ENCODE measurements at places on chromosomes 12 and 14.

DNA sequence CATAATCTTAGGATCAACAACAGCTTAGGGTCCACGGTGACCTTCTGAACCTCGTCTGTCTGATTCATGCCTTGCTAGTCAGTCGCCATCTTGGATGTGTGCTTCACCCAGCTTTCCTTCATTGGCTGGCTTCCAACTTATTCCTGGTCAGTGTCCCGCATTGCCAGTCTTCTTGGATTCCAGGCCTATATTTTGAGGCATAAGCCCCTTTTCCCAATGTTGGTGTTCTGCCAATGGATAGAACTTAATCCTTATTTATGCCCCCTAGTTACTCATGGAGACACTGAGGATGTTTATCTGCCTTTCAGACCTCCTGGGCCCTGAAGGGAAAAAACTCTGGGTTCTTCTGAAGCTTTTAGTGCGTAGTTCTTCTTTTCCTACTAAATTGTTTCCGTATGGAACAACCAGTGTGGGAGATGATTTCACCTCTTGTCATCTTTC lies 5.8 kb downstream of the JDP2 start:
- DNase-seq: no peak

- no peak for DNase-seq
Observed at GRCh38 chr12:105444653-105445102, 114.2 kb downstream of the C12orf75 start.

GRCh38 chr14:99351166-99352007 lies 79.4 kb upstream of the BCL11B start:
- DNase-seq: no peak

GRCh38 chr12:42812871-42813270 lies 223.3 kb upstream of the PRICKLE1 start:
- DNase-seq: no peak

GRCh38 chr14:55580470-55581341 lies 699 bp downstream of the KTN1 start:
- DNase-seq: no peak

- DNase-seq: no peak
Observed at GRCh38 chr14:97641827-97642226, 844.6 kb downstream of the VRK1 start.

DNA sequence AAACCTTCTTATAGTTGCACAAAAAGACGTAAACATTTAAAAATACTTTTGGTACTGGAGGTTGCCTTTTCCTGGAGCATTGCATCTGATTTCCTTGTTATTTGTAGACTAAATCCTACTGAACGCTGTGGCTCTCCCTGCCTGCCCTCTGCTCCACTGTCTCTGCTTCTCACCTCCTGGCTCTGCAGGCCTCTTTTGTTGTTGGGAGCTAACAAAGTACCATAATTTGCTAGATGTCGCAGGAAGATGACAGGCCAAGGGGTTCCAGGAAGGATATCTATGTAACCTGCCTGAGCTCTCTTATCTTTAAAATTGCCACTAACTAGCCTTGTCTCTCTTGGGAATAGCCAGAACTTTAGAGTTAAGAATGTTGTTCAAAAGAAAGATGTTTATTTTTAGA lies 21.4 kb downstream of the SYNE2 start:
- DNase-seq: no peak

GRCh38 chr12:39622306-39622705 lies 2.7 kb upstream of the ABCD2 start:
- DNase-seq: no peak

DNA sequence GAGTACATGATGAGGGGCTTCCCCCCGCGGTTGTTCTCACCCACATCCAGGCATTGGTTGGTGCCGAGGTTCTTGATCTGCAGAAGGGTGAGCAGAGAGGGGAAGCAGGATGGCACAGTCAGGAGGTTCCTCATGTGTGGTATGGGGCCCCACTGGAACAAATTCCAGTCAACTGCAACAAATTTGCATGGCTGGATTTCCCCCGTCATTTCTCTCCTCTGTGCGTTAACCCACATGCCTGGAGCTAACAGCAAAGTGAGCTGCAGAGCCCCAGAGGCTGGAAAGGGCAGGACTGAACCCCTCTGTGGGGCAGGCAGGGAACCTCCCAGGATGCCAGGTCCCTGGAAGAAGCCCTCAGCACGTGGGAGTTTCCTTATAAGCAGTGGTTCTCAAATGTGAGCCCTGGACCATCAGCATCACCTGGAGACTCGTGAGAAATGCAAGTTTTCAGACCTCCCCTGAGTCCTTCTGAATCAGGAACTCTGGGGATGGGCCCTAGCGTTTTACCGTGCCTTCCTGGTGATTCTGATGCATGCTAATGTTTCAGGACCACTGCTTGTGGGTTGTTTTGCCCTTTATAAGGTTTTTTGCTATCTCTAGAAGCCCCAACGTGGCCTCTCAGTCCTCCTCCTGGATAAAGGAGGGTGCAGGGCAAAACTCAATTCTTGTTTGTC lies 11.0 kb upstream of the CELA1 start:
- DNase-seq: no peak

- no peak for DNase-seq
Observed at GRCh38 chr12:26519462-26519861, 313.5 kb downstream of the ITPR2 start.

- DNase-seq: no peak
Observed at GRCh38 chr12:120994059-120994458, 15.7 kb downstream of the HNF1A start.

GRCh38 chr14:55782166-55782565 lies 202.2 kb downstream of the KTN1 start:
- no peak for DNase-seq

- DNase-seq: no peak
Observed at GRCh38 chr12:34021071-34021470, 1.2 kb upstream of the ALG10 start.

DNA sequence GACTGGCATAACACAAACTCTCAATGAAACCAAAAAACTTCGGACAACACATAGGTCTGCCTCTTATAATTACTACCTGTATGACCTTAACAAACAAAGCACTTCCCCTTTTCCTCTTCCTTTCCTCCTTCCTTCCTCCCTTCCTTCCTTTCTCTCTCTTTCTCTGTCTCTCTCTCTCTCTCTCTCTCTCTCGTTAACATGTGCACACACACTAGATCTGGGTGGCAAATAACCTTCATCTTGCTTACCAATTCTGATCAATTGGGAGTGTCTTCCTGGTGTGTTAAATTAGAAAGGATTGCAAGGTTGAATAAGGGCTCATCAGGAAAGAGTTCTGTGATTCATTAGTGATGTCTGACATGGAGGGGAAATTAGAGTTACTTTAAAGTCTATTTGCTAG lies 307.8 kb upstream of the PRKD1 start:
- DNase-seq: no peak

DNA sequence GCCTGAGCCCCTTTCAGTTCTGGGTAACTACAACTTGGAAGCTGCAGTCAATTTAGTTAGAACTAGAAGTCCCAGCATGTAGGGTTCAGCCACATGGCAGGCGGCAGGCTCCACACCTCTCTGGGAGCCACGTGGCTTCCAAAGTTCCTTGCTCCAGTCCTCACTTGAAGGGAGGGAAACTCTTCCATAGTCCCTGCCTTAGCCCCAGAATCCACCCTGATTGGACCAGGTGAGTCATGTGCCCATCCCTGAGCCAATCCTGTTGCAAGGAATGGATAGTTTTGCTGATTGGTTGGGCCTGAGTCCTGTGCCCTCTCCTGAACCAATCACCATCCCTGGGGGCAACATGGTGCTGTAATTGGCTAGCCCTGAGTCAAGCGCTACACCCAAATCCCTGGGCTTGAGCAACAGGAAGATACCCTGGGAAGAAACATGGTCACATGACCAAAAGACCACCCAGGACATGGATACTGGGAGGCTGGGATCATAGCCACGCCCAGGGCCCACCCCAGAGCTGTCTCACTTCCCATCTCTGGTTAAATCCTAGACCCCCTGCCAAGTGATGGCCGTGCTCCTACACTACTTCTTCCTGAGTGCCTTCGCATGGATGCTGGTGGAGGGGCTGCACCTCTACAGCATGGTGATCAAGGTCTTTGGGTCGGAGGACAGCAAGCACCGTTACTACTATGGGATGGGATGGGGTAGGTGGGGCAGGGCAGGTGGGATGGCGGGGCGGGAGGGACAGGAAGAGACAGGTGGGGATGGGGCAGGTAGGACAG lies 154.7 kb downstream of the ADGRD1 start:
- no peak for DNase-seq

GRCh38 chr14:99232714-99233214 lies 39.2 kb downstream of the BCL11B start:
- no peak for DNase-seq

GRCh38 chr14:22432348-22432976 lies 156.6 kb downstream of the DAD1 start:
- DNase-seq: no peak

- DNase-seq: no peak
Observed at GRCh38 chr12:67892259-67893021, 96.8 kb upstream of the IFNG-AS1 start.

- no peak for DNase-seq
Observed at GRCh38 chr14:77039285-77040058, 11.0 kb upstream of the IRF2BPL start.

DNA sequence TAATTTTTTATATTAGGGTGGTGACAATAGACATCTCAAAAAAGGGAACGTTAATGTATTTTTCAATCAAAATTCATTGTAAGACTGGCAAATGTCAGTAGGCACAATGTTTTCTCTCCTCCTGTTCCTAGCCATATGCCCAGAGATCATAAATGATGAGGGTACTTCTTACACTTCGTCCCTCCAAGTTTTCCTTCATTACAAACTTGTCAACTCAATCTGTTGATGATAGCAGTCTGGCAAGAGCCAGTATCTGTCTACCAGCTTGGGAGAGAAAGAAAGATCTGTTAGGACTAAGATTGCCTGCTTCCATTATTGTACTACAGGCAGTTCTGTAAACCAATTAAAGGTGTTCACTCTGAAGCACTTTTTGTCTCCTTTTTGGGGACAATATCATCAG lies 130.9 kb upstream of the DAAM1 start:
- DNase-seq: no peak

DNA sequence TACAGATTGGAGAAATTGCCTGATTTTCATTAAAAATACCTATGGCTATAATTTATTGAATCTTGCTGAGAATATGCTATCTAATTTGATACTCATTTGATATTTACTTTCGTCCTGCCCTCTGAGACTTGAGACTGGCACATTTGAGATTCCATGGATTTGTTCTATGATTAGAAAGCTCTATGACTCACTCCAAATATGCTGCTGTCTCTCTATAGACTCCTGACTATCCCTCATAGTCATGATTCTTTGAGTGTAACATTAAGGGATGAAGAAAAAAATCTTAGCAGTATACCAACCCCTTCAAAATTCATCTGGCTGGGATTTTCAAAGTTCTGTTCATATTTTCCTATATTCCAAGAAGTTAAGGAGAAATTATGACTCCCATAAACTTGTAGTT lies 191.9 kb downstream of the LRIG3 start:
- no peak for DNase-seq

DNA sequence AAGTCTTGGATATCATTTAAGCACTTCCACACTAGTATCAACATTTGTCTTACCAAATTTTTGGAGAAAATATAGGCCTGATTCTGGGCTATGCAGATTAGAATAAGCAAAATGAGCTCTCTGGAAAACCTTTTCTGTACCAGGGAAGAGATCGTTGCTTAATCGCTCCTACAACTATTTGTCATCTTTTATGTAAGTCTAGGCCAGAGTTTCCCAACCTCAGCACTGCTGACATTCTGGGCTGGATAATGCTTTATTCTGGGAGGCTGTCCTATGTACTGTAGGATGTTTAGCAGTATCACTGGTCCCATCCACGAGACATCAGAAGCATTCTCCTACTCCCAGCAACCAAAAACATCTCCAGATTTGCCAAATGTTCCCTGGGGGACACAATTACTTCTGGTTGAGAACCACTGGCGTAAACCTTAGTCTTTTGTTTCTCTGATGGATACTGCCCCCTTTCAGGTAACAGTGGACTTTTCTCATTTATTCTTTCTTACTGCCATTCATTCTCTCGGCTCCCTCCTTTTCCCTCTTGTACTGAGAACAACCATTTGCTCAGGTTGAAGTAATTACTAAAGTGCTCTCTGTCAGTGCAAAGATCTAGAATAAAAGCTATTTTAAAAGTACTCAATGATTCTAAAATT lies 316.9 kb upstream of the E2F7 start:
- no peak for DNase-seq

GRCh38 chr14:91744068-91744480 lies 12.2 kb upstream of the CATSPERB start:
- no peak for DNase-seq

GRCh38 chr14:51382506-51382905 lies 142.5 kb downstream of the TMX1 start:
- no peak for DNase-seq

- DNase-seq: no peak
Observed at GRCh38 chr12:6340745-6341416, 995 bp downstream of the TNFRSF1A start.

GRCh38 chr12:65367396-65367795 lies 88.9 kb downstream of the MSRB3 start:
- DNase-seq: no peak

GRCh38 chr12:19431407-19432308 lies 7.6 kb upstream of the AEBP2 start:
- no peak for DNase-seq
